Esophagus mucosa (tissue), 1 donor: ENCODE measurements at places on chromosomes 12 and 14.

DNA sequence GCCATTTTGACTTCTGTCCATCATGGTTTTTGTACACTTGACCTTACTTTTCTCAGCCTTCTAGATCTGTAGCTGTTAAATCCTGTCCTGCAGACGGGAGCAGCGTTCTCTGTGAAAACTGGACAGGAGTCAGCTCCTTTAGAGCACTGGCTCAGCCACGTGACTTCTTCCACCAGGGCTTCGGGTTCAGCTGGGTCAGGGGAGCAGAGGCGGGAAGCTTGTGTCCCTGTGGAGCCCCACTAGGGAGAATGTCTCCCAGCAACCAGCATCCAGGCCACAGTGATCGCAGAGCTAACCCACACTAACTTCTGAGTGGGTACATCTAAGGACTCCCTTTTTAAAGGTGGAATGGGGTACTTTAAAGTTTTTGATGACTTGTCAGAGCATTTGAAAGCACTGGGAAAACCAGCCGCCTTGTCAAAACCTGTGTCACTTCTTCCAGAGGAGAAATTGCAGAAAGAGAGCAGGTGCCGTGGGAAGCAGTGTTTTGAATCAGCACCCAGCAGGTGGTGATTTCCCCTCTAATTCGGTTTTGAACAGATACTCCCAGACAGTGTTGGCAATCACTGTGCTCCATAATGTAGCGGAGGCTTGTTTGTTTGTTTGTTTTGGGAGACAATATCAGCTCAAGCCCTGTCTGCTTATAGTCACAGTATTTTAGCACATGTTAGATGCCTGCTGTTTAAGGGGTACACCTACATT, 17.9 kb downstream of the DERA start:
- no peak for ATAC-seq

DNA sequence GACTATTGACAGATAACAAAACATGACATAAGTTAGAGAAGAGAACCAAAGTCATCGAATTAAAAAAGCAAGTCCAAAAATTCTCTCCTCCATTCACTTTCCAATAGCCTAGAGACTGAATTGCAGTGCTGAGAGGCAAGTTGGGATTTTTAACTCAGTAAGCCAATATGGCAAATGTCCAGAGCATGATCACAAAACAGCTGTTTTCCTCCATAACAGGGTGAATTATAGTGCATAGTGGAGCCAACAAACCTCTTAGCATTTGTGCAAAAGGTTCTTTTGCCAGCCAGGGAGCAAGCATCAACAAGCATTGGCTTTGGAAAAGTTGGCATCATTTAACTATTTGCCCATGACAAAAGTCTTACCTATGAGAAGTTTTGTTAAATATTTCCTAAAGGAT, 458.8 kb upstream of the NOVA1 start:
- no peak for ATAC-seq

DNA sequence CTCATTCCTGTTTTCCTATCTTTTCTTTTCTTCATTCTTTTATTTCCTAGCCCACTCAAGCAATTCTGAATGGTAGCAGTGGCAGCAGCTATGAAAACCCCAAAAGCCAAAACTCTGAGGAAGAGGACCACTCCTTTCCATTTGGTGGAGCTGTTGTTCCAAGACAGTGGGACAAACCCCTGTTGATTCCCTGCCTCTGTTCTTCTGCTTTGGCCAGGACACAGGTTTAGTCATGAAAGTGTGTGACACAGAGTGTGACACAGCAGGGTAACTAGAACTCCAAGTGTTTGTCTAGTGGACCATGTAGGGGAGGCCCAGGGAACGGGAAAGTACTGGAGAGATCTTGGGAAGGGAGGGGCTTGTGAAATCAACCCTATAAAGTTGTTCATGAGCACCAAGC, 71.1 kb downstream of the PTCSC3 start:
- ATAC-seq = peak; percentile 66

DNA sequence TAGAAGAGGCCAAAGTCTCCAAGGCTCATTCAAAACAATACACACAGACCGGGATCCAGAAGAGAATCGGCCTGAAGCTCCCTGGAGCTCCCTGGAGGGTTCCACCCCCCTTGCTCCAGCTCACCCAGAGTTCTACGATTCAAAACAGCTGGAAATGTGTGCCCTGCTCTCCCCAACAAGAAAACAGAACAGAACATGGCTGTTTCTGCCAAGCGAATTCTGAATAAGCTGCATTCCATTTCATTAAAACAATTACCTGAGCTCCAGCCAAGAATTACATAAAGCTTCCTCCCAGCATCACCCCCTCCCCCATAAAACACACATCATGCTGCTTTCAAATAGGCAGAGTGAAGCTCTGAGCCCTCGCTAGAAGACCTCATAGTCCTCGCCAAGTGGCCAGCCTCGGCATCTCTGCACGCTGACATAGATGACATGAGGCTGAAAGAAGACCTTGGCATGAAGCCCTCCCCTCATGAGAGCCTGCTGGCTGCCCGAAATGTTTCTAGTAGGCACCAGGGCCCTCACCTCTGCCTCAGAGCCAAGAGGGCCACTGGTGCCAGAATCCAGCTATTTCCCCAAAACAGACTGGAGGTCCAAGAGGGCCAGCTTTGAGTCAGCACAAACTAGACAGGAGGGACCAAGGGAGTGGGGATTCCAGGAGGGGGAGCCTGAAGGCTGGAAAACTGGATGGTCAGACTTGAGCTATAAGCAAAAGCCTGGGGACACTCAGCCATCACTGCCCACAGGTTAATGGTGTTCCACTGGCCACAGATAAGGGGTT, 8.3 kb downstream of the PXN start:
- peak; percentile 26 for ATAC-seq

- ATAC-seq = no peak
Measured at GRCh38 chr14:66842911-66843512, 335.1 kb downstream of the GPHN start.

DNA sequence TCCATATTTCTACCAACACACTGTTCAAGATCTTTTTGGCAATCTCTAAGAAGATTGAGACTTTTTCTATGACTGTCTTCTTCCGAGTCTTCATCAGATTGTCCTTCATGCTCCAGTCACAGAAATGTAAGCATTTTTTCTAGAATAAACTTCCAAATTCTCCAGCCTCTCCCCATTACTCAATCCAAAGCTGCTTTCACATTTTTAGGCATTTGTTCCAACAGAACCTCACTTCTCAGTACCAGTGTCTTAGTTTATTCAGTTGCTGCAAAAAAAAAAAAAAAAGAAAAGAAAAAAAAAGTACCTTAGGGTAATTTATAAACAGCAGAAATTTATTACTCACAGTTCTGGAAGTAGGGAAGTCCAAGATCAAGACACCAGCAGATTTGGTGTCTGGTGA, 290.8 kb upstream of the NOVA1 start:
- ATAC-seq = no peak

DNA sequence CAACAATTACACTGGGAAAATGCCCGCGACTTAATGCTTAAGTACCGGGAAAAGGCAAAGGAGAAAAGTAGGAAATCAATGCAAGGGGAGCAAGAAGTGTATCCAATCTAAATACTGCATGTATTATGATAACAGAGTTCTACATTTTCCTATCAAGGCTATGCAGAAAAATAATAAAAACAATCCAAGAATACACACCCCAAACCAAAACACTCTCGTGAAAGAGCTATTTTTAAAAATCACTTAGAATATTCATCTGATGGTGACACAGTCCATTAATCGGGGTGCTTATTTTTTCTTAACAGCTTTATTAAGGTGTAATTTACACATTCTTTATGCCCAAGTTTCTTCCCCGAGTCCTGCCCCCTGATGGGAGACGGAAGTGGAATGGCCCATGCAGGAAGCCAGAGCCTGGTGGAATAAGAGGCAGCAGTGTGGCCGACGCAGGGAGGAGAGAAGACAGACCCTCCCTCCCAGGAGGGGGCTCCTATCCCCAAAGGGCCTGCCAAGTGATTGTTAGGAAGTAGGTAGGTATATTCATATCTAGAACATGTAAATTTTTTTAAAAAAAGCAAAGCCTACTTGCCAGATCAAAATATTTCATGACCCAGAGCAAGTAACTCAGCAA, 174.3 kb downstream of the FOXN3 start:
- no peak for ATAC-seq

DNA sequence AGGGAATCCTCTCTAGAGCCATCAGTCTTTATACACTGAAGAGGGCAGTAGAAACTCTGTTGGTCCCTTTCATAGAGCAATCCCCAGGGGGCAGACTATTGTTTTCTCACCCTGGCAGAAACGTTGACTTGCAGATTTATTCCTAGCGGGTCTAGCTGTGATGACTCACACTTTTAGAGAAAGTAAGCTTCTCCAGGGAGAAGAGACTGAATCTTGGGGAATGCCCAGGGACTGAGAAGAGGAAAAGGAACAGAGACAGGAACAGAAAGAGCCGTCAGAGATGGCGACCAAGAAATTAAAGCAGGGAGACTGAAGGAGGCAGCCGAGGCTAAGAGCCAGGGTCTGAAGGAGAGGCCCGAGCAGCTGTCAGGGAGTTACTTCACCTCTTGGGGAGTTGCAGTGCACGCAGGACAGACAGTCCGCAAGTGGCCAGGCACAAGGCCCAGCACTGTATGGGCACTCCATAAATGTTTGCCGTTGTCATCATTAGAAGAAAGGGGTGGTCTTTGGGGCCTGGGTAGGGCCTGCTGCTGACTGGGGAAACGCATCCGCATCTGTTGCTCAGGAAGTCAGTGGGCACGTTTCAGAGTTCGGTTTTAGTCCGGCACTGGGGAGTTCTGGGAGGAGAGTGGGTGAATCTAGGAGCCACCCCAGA, 13.0 kb downstream of the PLEKHG6 start:
- ATAC-seq = peak; percentile 34

- ATAC-seq = no peak
Measured at GRCh38 chr14:73381380-73382013, 76.8 kb downstream of the NUMB start.

GRCh38 chr14:70838076-70838475, 28.8 kb upstream of the MAP3K9 start:
- ATAC-seq = no peak

GRCh38 chr14:54955143-54955542, 52.5 kb upstream of the GCH1 start:
- no peak for ATAC-seq

GRCh38 chr14:51576879-51577278, 74.8 kb upstream of the FRMD6 start:
- peak; percentile 79 for ATAC-seq

DNA sequence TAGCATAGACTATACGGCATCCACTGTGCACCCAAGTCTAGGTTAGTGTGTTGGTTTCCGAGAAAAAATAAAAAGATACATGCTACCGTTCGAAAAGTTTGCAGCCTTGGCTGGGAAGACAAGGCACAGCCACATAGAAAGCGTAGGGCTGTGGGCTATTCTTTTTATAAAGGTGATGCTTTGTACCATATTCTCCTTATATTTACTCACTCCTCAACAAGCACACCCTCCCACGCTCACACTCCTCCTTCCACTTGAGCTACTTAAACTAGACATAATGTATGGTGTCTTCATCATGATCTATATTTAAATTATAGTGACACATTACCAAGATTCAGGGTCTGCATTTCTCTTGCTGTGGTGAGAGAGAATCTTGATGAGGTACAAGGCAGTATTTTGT, 1416.5 kb downstream of the AACS start:
- no peak for ATAC-seq

GRCh38 chr12:53200458-53201176, 6.4 kb downstream of the ITGB7 start:
- ATAC-seq = no peak

DNA sequence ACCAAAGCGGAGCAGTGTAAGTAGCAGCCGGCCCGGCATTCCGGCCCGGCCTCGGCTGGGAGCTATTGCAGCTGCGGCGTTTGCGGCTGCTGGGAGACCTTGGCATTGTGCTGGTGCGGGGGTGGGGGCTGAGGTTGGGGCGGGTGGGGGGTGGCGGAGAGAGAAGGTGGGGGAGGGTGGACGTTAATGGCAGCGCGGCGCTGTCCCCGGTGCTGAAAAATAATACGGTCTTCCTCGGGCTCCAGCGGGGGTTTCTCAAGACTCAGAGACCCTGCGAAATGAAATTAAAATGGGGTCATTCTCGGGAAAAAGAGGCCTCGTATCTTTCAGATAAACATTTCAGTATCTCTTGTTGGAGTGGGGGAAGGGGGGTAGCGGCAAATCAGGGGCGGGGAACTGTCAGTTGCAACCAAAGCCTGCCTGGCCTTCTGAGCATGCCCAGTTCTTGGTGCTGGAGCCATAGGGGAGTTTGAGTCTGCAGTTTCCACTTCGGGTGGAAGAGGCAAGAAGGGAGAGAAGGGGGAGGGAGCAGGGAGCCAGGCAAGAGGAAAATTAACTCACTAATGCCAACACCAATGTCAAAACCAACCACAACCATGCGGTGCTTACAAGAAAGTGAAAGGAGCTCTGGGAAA, 414 bp downstream of the UNC79 start:
- no peak for ATAC-seq

DNA sequence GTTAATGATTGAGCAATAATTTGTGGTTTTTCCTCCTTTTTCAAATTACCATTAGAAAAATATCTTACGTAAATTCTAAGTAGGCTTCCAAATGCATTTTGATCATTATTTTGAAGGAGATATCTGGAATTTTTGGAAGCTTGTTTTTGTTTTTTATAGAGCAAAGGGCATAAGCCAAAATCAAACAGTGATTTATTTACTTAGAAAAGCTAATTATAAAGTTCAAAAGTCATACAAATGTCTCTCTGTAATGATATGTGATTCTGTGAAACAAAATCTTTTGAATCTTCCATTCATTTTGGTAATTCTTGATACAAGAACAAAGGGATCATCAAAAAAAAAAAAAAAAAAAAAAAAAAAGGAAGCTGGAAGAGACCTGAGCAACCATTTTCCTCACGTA, 416.8 kb downstream of the ETNK1 start:
- no peak for ATAC-seq

DNA sequence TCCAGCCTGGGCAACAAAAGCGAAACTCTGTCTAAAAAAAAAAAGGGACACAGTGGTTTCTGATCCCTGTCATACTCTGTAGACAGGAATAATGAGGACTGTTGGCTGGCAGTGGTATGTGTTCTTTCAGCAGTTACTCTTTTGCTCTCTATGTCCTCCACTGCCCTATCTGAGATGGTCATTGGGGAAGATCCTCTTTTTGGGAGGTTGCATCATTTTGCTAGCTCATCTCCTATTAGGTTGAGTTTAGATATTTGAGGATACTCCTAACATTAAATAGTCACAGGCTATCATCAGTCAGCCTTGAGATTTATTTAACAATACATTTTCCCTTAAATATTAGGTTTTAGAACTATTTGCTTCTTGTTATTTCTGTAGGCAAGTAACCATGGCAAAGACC, 5.9 kb upstream of the CCDC91 start:
- no peak for ATAC-seq
